ENCODE measurements at places on chromosomes 2 and 18.
A peak's percentile ranks its signal among the peaks of the same experiment; 100 is the strongest.

- no peak for DNase-seq
These were observed 98.5 kb downstream of the EVA1A start for GRCh38 chr2:75462206-75462605.

GRCh38 chr2:165274698-165275097 is 35.5 kb downstream of the SCN2A start:
- no peak for DNase-seq

- DNase-seq, result no peak
These were observed 45.1 kb downstream of the DPYSL5 start for GRCh38 chr2:26892922-26893524.

GRCh38 chr2:216043949-216044348 is 30.6 kb upstream of the MREG start:
- DNase-seq, result no peak

- no peak for DNase-seq
These were observed at the start of gene YES1 for GRCh38 chr18:811892-812375. Gene YES1 (minus strand): TSS chr18:812242. CDS start chr18:756827, 55,415 bp downstream.

DNA sequence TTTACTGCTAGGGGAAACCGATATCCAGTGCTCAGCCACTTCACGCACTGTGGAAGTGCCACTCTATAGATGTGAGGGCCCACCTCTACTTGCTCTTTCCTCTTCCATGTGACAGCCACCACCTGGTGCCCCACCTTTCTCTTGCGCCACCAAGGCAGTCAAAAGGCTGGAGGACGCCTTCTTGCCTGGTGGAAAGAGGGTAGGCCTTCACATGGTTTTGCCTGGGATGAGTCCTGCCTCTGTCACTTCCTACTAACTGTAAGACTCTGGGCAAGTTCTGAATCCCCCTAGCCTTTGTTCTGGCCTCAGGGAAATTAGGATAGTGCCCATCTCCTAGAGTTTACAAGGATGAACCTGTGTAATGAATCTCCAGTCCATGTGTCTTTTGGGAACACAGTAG is 66.1 kb upstream of the ODC1 start:
- DNase-seq, result no peak

DNA sequence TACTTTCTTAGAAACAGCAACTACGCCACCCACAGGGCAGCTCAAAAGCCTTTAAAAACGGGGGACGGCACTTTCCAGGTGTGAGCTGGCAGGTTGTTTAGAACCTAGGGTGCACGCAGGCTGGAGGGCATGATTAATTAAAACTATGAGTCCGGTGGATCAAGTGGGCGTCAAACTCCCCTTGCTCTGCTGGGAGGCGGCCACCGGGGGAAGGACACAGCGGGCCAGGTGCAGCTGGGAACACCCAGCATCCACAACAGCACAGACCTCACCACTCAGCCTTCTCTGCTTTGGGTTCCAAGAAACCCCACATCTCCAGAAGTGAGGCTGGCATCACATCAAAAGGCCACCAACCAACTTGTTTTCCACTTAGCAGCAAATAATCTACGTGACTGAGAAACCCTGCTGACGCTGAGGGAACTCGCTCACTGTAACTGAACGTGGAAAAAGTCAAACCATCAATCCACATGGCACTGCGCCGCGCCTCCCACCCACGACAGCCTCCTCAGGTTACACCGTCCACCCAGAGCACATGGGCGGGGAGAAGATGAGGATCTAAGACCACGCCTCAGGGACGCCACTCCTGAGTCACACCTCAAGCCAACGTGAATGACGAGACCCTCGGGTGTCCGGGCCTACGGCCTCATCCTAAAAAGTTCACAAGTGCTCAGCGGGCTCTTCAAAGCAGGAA is 118.2 kb downstream of the ZNF516 start:
- no peak for DNase-seq

DNA sequence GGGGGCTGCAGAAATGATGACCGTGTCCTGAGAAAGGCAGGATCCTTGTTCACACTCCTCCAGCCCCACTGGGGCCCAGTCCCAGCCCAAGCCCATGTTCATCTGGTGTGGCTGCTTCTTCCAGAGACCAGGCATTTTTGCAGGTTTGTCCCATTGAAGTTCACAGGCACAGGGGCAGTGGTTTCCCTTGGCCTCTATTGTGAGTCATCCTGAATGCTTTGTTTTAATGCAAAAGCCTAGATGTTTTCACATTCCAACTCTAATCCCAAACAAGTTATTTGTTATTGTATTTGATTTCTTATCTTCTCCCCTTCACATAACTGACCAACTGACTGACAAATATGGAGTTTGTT is 426.4 kb upstream of the ID2 start:
- no peak for DNase-seq

- DNase-seq, result peak; percentile 12
These were observed 39.3 kb downstream of the TSHZ1 start for GRCh38 chr18:75249672-75250470.

GRCh38 chr2:233482616-233483015 is 84.0 kb downstream of the USP40 start:
- DNase-seq, result no peak

DNA sequence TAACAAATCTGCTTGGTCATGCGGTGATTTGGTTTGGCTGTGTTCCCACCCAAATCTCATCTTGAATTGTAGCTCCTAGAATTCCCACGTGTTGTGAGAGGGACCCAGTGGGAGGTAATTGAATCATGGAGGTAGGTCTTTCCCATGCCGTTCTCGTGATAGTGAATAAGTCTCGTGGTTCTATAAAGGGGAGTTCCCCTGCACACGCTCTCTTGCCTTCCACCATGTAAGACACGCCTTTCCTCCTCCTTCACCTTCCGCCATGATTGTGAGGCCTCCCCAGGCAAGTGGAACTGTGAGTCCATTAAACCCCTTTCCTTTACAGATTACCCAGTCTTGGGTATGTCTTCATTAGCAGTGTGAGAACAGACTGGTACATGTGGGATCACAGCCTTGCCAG is 36.7 kb downstream of the TRABD2A start:
- DNase-seq, result no peak

DNA sequence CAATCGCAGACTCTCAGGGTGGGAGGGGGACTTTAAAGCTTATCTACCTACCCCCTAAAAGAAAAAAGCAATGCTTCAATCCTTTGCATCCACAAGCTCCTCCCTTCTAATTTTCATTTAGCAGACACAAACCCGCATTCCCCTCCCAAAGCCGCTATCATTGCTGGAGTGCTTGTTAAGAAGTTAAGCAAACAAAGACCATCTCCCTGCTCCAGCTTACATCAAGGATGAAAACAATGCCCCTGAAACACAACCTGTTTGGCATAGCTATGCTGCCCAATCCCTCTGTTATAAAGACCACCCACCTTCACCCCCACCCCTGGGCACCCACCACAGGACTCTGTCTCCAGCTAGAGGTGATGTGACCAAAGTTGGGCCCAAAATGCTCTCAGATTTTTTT is 33.0 kb downstream of the REEP1 start:
- DNase-seq, result no peak

GRCh38 chr18:37787452-37787851 is 221.9 kb upstream of the CELF4 start:
- DNase-seq, result no peak

GRCh38 chr2:226835420-226835795 is 446 bp upstream of the RHBDD1 start:
- no peak for DNase-seq

Data from naive B cell (primary cell).